Activated CD8-positive, alpha-beta memory T cell treated with anti-CD3 and anti-CD28 coated beads, Interleukin-2, amount 50 U/mL, for 4 hours (primary cell): ENCODE measurements at places on chromosomes 2 and 18.

- no peak for DNase-seq
These were observed 1221.0 kb downstream of the SUCLG1 start for GRCh38 chr2:83238111-83238510.

DNA sequence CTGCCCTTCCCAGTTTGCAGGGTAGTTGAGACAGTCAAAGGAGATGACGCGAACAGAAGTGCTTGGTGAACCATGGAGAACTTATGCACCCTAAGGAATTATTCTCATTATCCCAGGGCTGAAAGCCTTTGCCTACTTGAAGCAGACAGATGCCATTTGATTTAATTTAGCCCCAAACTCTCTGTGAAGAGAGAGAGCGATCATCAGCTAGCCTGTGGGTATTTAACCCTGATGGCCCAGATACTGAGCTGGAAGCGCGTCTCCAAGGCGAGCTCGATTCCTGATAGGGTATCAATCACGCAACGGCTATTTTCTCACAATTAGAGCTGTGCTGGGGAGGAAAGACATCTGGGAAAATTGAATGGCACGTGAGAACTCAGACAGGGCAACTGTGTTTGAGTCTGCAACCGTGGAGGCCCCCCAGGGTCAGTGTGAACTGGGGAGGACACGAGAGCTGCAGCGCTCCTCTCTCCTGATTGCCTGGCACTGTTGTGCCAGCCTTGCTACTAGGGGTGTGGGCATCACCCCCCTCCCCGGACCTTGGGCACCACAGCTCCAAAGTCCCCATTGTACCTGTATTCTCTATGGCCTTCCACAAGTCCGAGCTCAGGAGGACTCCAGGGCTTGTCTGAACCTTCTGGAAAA lies 73.2 kb downstream of the CAPN13 start:
- DNase-seq = no peak

DNA sequence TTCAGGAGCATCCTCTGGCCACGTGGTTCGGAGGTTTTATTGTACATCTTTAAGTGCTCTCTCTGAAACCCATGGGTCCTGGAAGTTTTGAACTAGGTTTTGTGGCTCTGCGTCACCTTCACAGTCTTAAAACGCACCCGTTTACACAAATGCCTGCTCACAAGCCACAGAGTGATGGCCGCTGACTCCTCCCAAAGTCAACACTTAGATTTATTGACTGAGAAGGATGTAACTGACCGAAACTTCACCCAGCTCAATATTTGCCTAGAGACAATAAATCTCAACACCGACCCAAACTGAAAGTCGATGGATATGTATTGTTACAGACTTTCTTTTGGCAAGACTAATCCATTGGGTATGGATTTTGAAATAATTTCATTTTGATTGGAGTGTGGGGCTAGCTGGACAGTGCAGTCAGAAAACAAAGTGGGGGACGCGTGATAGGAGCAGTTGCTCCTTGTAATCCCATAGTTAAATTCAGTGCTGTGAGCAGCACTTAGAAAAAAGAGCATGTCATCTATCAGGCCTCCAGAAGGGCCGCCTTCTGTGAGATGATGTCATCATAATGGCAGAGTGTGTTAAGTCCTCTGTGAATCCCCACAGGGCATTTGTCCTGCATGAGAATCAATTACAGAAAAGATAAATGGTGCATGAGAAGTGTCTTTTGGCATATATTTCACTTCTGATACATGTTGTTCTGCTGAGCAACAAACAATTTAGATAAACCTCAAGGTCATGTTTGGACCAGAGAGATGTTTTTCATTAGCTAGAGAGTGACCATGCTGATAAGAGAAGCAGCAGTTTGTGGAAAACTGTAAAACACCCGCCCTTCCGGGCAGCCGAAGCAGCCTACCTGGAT lies 183.7 kb downstream of the INO80D start:
- no peak for DNase-seq

GRCh38 chr2:197538412-197538811 lies 22.5 kb downstream of the MOB4 start:
- DNase-seq = no peak

- no peak for DNase-seq
These were observed 2.4 kb upstream of the MERTK start for GRCh38 chr2:111896024-111896423.
